ENCODE measurements at places on chromosomes 13 and 19.

GRCh38 chr19:46124638-46125115, at the start of gene IGFL3:
TSS of gene IGFL3 (minus strand) at chr19:46124688. CDS start at chr19:46124649, 39 bp downstream.
- DNase-seq = no peak

DNA sequence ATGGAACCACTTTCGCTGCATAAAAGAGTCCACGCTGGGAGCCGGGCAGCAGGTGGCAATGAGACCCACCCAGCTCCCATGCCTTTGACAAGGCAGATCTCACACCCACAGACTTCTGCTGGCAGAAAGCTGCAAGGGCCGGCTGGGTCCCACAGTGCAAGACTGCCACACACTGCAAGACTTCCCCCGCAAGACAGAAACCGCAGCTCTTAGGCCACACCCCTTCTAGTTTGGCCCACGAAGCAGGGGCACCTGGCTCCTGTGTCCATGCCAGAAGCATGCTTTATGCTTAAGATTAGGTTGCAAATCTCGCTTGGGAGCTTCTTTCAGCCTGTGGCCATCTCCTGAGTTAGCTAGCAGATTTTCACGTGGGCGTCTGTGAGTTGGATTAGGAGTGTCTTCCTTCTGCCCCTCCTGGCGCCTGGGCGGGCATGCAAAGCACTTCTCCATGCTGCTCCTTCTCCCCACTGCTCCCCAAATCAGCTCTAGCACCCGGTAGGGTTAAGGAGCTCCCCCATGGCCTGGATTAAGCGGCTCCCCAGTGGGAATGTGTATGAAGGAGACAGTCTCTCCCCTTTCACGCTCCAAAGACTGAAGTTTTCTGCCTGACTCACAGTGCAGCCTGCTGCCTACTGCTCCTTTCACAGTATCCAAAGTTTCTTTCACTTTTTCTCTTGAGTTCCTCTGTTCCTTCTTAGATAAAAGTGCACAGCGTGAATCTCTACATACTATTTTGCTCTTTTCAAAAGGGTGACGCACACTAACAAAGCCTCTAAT, 17.7 kb downstream of the GPC6 start:
- DNase-seq = no peak

- no peak for DNase-seq
Observed at GRCh38 chr13:106100171-106100919, 435.1 kb downstream of the EFNB2 start.

DNA sequence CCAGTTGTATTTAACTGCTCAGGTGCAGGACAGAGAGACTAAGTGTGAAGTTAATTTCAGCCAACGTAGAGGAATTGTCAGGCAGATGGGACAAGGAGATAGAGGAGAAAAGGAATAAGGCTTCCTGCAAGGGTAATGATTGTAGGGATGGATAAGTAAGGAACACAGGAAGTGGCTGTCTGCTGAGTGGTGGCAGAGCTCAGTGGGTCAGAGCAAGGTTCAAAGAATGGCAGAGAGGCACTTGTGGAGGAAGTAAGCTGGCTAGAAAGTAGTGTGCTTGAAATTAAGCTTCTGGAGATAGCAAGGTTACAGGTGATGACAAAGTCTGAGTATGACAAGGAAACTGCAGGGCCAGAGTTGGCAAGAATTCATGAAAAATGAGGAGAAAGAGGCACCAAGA, 47.9 kb downstream of the USPL1 start:
- no peak for DNase-seq

- DNase-seq = no peak
Observed at GRCh38 chr19:27776524-27776923, 1436.4 kb downstream of the UQCRFS1 start.

DNA sequence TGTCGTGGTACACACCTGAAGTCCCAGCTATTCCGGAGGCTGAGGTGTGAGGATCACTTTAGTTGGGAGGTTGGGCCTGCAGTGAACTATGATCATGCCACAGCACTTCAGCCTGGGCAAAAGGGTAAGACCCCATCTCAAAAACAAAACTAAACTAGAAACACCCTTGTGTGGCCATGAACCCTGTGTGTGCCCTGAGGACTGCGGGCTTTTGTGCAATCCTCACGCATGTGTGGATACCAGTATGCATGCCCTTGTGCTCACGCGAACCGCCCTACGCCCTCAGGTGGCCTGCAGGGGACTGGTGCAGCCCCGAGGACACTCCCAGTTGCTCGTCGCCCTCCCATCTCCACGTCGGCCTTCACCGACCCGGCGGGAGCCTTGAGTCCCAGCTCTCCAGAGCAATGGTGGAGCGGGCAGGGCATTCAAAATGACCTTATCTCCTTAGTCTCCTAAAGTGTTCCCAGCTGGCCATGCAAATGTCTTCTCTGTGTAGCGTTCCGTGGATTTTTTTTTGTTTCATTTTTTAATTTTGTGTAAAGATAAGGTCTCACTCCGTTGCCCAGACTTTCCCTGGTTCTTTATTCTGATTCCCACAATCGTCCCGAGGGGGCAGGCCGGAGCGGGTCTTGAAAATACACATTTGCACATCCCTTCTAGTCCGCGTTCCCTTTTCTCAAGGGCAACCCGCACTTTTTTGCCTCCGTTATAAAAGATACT, 868 bp upstream of the EGLN2 start:
- DNase-seq = peak; percentile 35

DNA sequence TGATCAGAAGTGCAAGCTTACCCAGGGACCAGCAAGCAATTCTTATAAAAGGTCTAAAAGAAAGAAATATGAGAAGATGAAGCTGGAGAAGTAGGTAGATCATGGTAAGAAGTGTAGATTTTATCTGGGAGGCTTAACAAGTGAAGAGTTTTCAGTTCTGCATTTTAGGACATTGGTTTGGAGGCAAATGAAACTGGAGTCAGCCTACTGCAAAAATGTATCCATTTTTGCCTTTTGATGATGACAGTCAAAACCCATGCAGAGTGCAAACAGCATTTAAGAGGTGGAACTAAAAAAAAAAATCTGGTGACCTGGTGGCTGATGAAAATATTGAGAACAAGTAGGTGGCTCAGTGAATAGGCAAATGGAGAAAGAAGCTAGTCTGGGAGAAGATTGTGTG, 216.9 kb downstream of the DNAJC15 start:
- no peak for DNase-seq

DNA sequence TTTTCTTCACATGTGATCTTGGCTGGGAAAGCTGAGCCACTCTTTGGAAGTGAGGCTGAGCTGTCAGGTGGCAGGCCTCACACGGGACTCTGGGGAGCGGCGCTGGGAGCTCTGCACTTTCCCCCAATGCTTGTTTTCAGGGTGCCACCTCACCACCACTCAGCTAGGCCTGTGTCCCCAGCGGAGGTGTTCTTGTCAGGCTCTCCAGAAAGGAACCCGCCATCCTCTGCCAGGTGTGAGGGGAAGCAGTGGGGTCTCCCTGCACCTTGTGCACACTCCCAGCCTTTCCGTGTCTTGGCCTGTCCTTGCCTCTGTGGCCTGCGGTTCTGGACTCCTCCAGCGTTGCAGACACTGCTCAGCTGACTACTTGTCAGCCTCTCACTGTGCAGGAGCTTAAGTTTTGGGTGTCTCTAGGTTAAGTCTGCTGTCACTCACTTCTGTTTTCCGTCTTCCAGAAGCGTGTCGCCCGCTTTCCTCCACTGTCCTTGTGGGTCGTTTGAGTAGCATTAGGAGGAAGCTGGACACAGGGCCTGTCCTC, 51.9 kb downstream of the GGACT start:
- no peak for DNase-seq

DNA sequence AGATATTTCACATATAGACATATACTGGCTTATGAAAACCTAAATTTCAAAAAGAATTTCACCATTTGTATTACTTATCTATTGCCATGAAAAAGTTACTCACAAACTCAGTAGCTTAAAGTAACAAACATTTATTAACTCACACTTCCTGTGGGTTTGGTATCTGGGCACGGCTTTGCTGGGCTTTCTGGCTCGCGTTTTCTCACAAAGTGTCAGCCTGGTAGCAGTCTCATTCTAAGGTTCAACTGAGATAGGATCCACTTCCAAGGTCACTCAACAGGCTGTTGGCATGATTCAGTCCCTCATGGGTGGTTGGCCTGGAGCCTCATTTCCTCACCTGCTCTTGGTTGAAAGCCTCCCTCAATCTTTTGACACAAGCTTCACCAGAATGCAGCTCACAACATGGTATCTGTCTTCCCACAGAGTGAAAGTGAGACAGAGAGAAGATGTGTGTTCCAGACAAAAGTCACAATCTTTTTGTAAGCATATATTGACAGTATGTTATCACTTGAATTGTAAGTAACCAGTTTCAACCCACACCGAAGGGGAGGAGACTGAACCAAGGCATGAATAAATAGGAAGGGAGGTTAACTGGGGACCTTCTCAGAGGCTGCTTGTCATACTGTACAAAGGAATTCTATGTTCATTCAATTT, 1065.8 kb upstream of the SPRY2 start:
- DNase-seq = no peak

- no peak for DNase-seq
Observed at GRCh38 chr13:101611491-101612475, 159.3 kb downstream of the ITGBL1 start.

DNA sequence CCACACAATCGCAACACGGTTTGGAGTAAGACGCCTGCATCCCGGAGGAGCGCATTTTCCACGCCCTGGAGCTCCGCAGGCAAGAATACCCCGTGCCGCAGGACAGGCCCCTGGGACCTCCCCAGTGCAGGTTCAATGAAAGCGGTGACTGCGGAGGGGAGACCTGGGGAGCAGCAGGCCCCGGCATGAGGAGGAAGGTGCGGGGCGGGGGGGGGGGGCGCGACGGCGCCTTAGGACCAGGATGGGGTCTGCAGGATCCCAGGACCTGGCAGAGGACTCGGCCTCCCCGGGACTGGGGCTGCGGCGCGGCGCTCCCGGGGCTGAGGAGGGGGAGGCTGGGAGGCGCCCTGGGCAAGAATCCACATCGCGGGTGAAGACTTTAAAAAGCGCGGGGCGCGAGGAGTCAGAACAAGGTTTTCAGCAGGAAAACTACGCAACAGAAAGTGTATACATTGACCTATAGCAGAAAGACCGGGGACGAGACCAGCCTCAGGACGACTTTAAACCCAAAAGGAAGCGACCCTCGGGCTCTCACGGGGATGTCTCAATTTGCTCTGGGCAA, 432 bp downstream of the ZNF611 start:
- DNase-seq = no peak

GRCh38 chr19:30668521-30669155, 296.5 kb downstream of the ZNF536 start:
- no peak for DNase-seq

DNA sequence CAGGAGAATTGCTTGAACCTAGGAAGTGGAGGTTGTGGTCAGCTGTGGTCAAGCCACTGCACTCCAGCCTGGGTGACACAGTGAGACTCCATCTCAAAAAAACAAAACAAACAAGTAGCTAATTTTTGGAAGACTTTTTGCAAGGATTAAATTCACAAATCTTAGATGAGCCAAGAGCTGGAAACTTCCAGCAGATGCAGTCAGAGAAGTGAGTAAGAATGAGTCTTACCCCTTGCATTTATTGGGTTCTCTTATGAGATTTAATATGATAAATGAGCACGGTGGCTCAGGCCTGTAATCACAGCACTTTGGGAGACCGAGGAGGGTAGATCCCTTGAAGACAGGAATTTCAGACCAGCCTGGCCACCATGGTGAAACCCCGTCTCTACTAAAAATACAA, 44.9 kb upstream of the NBEA start:
- DNase-seq = no peak

GRCh38 chr19:6489278-6490061, 7.9 kb upstream of the DENND1C start:
- no peak for DNase-seq

- no peak for DNase-seq
Observed at GRCh38 chr19:34975056-34975455, 11.0 kb upstream of the ZNF792 start.

GRCh38 chr19:57436417-57436816, 1.3 kb downstream of the ZNF749 start:
- DNase-seq = no peak

DNA sequence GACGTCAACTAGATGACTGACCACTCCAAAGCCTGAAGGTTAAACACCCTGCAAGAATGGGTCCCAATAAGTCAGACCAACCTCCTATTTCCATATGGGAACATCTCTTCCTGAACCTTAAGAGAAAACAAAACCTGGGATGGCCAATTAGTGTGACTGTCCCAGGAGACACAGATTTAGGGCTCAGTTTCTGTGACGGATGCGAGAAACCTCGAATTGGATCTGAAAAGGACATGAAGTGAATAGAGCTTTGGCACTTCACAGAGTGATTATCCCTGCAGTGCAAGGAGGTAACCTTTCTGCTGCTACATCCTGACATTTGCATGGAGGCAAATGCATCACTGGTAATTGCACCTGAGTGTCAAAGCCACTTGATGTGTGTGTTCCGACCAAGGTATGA, 442.2 kb upstream of the KLF12 start:
- DNase-seq = no peak

GRCh38 chr13:62387647-62388046, 972.0 kb upstream of the PCDH20 start:
- DNase-seq = no peak

- DNase-seq = no peak
Observed at GRCh38 chr13:108895220-108895704, 265.9 kb downstream of the MYO16 start.

- DNase-seq = no peak
Observed at GRCh38 chr13:28379371-28380083, 115.4 kb downstream of the FLT1 start.

- DNase-seq = no peak
Observed at GRCh38 chr19:2239771-2240770, 3.4 kb downstream of the SF3A2 start.

DNA sequence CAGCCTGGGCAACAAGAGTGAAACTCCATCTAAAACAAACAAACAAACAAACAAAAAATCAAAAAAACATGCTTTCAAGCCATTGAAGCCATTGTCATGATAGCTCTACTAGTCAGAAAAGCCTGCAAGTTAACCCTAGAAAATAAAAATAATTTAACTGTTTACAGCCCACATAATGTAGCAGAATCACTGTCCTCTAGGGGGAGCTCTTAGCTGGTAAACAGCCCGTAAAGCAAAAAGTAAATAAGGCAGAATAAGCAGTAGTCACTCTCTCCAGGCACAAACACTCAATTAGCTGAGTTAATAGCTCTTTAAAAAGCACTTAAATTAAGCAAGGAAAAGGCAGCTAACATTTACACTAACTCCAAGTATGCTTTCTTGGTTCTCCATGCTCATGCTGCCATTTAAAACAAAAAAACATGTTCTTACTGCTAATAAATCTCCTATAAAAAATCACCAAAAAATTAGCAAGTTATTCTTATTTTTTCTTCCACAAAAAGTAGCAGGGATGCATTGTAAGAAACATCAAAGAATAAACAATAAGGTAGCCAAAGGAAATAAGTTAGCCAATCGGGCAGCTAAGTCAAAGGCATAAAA, 11.3 kb downstream of the LILRB4 start:
- no peak for DNase-seq

- DNase-seq = no peak
Observed at GRCh38 chr13:96617528-96617927, 376.7 kb downstream of the OXGR1 start.

Data from stimulated activated CD8-positive, alpha-beta memory T cell treated with anti-CD3 and anti-CD28 coated beads, Interleukin-4, amount 100 ng/mL, for 4 hours (primary cell).